Airway epithelial cell (primary cell): ENCODE measurements at places on chromosomes 3 and 15. TPM values are rescaled to one million over a fixed set of nuclear protein-coding genes. Genes with fewer than 3 reads are reported as not detected.

The MYH15 gene
- 0.19 and 0.21 TPM in 2 replicates for total RNA-seq

The KIF23 gene
- total RNA-seq = 27.7 and 28.9 TPM in 2 replicates

The CDCP1 gene
- total RNA-seq = 37.9 and 62.0 TPM in 2 replicates

The VPS39 gene
- total RNA-seq = 15.1 and 24.8 TPM in 2 replicates

The LRRC31 gene
- not detected in 2 replicates for total RNA-seq

The CLPX gene
- 26.0 and 43.5 TPM in 2 replicates for total RNA-seq

The RAF1 gene
- total RNA-seq = 51.6 and 62.2 TPM in 2 replicates

The HIGD2B gene
- total RNA-seq = not detected in 2 replicates

The BTLA gene
- total RNA-seq = not detected in 2 replicates

The LRTM1 gene
- total RNA-seq = not detected in 2 replicates

The RASGRF1 gene
- not detected in 2 replicates for total RNA-seq

The CCNB2 gene
- 61.9 and 64.3 TPM in 2 replicates for total RNA-seq

The DAPK2 gene
- total RNA-seq = 0.33 and 0.42 TPM in 2 replicates

The TRIP4 gene
- 5.9 and 7.8 TPM in 2 replicates for total RNA-seq

The MYO5C gene
- 12.7 and 21.0 TPM in 2 replicates for total RNA-seq

The BLOC1S6 gene
- 26.3 and 38.9 TPM in 2 replicates for total RNA-seq

The GOLGA6A gene
- total RNA-seq = not detected in 2 replicates

The PRSS50 gene
- not detected in 2 replicates for total RNA-seq

The CHRNB4 gene
- total RNA-seq = not detected in 2 replicates

The SAMD7 gene
- not detected in 2 replicates for total RNA-seq

The TIMP4 gene
- 0.07 TPM in 1 of 2 replicates, not detected in the other for total RNA-seq

The FBXO45 gene
- 7.2 and 11.5 TPM in 2 replicates for total RNA-seq

The TERB2 gene
- not detected in 2 replicates for total RNA-seq

The C2CD4A gene
- 1.3 and 2.1 TPM in 2 replicates for total RNA-seq

The HCLS1 gene
- total RNA-seq = 0.84 and 1.6 TPM in 2 replicates

The IL16 gene
- 0.42 and 0.84 TPM in 2 replicates for total RNA-seq

The MST1 gene
- total RNA-seq = 3.5 and 4.2 TPM in 2 replicates

The ISLR gene
- not detected in 2 replicates for total RNA-seq

The THBS1 gene
- total RNA-seq = 467 and 613 TPM in 2 replicates

The P2RY14 gene
- 0.07 TPM in 1 of 2 replicates, not detected in the other for total RNA-seq

The WNT5A gene
- 9.6 and 17.0 TPM in 2 replicates for total RNA-seq

The MRAS gene
- 2.0 and 2.7 TPM in 2 replicates for total RNA-seq

The TNFAIP8L3 gene
- total RNA-seq = 1.0 and 2.5 TPM in 2 replicates

The MESP2 gene
- total RNA-seq = 0.37 and 0.42 TPM in 2 replicates

The GLDN gene
- total RNA-seq = 0.23 TPM in 1 of 2 replicates, not detected in the other

The GOLGA6L7 gene
- not detected in 2 replicates for total RNA-seq

The MYZAP gene
- 3.5 and 5.1 TPM in 2 replicates for total RNA-seq

The DOCK3 gene
- 0.42 and 0.49 TPM in 2 replicates for total RNA-seq

The RGMA gene
- total RNA-seq = 5.9 and 6.6 TPM in 2 replicates

The SMCO1 gene
- not detected in 2 replicates for total RNA-seq

The NR2E3 gene
- not detected in 2 replicates for total RNA-seq

The SEMA7A gene
- total RNA-seq = 20.0 and 20.7 TPM in 2 replicates

The EFCC1 gene
- total RNA-seq = not detected in 2 replicates
